Esophagus squamous epithelium (tissue), 5 donors: ENCODE measurements at places on chromosomes 4 and X. TPM values are rescaled to one million over a fixed set of nuclear protein-coding genes. Genes with fewer than 3 reads are reported as not detected.

Gene RAPGEF2
- 17.6 TPM for total RNA-seq

Gene DCX
- total RNA-seq: not detected

Gene PAK3
- 0.19 TPM for total RNA-seq

Gene POLN
- 1.4 TPM for total RNA-seq

- no peak for DNase-seq
These were observed 201.3 kb upstream of the GNPDA2 start for GRCh38 chr4:44927399-44928380.

GRCh38 chrX:47619486-47620302 lies at the start of gene SYN1:
SYN1 (minus strand) TSS chrX:47619857; CDS start chrX:47619728, 129 bp downstream.
- no peak for DNase-seq

DNA sequence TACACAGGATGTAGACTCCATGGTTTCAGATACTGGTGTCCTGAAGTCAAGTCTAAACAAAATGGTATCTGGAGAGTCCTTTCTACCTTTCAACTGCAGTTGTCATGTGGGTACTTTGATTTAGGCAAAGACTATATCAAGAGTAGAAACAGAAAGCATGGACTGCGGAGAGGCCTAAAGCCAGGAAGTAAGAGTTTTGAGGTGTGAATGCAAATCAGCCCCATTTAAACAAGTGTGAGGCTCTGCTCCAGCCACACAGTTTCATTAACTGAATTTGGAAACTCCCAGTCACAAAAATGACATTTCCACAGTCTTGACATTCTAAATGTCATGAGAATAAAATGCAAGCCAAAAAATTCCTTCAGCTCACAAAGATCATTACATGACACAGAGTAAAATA lies 87.2 kb upstream of the MCF2 start:
- no peak for DNase-seq

DNA sequence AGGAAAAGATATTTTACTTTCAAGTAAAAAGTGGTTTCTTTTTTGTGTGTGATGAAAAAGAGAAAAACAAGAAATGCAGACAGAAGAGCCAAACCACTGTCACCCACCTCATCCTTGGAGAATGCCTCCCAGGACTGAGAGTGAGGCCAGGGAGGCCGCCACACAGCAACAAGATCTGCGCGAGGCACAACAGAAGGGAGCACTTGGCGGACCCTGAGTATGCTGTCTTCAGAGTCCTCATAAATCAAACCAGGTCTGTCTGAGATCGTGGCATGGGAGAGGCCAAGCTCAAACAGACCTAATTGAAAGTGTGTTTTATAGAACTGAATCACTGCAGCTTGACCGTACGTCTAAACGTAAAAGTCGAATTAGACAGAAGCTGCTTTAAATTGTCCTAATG lies 134.3 kb upstream of the VCX2 start:
- DNase-seq: no peak

- no peak for DNase-seq
These were observed 13.4 kb upstream of the GTPBP6 start for GRCh38 chrX:331825-332495.

GRCh38 chr4:29680644-29681043 lies 1039.5 kb upstream of the PCDH7 start:
- no peak for DNase-seq

GRCh38 chrX:153919281-153919680 lies 6.8 kb downstream of the ARHGAP4 start:
- no peak for DNase-seq

- no peak for DNase-seq
These were observed 39.2 kb upstream of the CCKAR start for GRCh38 chr4:26529479-26529878.

- no peak for DNase-seq
These were observed 176.4 kb downstream of the ADGRA3 start for GRCh38 chr4:22339491-22339890.

DNA sequence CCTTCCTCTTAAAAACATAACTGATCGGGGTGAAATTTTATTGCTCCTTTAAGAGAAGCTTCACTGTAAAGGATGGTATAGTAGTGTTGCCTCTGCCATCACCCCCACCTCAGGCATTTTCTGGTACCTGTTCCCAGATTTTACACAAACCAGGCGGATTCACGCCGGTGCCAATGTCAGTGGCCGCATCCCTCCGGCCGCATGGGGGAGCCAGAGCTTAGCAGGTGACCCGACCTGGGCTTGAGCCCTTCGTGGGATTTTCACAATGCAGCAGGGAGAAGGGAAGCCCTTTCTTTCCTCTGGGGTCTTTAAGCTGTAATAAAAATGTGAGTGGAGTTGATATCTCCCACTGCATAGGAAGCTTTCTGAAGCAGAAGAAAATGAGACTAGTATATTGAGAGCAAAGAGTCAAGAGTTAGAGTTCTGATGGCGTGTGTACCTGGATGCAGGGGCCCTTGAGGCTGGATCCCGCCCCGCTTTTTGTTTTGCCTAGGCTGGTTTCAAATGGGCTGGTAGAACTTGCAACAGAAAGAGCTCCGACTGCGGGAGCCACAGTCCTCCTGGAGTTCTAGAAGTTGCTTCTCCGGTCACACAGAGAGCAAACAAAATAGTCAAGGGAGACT lies 59.4 kb downstream of the POLR2B start:
- DNase-seq: no peak

DNA sequence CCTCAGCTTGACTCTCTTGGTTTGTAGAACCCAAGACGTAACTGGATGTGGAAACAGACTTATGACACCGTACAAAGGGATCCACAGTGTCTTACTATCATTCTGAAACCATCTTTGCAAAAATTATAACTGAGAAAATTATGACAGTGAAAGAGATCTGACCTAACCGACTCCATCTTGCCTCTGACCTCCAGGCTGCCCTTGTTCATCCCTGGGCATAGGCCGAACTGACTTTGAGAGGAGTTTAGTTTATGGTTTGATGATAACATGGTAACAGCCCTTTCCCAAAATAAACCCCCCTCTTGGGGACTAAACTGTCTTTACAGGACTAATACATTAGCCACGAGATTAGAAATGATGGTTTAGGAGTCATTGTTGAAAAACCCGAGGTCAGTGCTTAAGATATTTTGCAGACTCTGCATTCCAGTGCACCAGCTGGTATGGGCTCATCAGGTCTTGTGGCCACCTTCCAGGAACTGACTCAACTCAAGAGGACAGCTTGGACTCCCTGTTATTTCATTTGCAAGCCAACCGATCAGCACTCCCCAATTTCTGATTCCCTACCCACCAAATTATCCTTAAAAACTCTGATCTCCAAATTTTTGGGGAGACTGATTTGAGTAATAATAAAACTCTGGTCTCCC lies 49.6 kb downstream of the CASP3 start:
- no peak for DNase-seq
